Vagina (tissue), 2 donors: ENCODE measurements at places on chromosomes 5 and 9. TPM values are rescaled to one million over a fixed set of nuclear protein-coding genes. Genes with fewer than 3 reads are reported as not detected.

GRCh38 chr5:146254223-146254622 is 50.8 kb downstream of the RBM27 start:
- no peak for DNase-seq

- no peak for DNase-seq
Measured at GRCh38 chr5:170811719-170812118, 28.2 kb downstream of the GABRP start.

- DNase-seq, result no peak
Measured at GRCh38 chr9:21567926-21568325, 85.8 kb upstream of the IFNE start.

DNA sequence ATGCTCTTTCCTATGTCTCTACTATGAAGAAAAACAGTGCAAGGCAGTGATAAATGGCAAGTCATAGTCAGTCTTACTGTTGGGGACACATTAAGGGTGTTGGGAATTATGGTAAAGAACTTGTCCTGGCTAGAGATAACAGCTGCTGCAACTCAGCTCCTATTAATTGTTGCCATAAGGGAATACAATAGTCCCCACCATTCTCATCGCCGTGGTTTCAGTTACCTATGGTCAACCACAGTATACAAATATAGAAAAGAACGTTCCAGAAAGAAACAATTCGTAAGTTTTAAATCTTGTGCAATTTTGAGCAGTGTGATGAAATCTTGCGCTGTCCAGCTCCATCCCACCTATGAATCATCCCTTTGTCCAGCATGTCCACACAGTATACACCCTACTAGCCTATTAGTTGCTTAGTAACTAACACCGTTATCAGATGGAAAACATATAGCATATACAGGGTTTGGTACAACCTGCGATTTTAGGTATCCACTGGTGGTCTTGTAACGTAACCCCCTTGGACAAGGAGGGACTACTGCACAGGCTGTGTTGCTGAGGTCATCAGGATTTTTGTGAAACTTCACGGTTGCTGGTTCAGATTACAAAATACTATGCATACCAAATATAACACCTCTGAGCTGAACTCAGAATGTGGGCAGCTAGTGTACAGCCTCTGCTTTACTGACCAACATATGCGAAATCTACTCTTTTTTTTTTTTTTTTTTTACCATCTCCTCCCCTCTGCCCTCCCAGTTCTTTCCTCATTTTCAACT is 53.5 kb downstream of the ZFR start:
- DNase-seq, result no peak

- DNase-seq, result no peak
Measured at GRCh38 chr5:160161626-160162025, 42.4 kb upstream of the PWWP2A start.

- DNase-seq, result no peak
Measured at GRCh38 chr9:125254231-125254630, 7.4 kb upstream of the GAPVD1 start.

GRCh38 chr5:149060325-149060724 is 2.5 kb downstream of the SH3TC2 start:
- no peak for DNase-seq

- DNase-seq, result no peak
Measured at GRCh38 chr5:140424135-140424534, 22.5 kb downstream of the ANKHD1 start.

DNA sequence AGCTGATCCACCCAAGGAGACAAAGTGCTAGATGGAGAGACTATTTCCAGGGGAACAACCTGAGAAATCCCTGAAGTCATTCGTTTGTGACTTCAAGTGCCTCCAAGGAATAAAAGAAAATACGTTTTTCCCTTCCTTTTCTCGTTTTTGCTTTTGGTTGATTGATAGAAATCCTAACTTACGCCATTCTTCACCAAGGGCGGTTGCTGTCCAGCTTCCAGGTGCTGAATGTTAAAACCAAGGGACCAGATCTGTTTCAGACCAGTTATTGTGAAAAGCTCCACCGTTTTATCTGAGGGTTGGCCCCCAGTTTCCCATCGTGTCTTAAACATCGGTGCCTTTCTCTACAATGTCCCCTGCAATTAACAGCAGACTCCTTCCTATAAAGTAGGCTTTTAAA is 600.7 kb upstream of the SGCD start:
- DNase-seq, result no peak

- DNase-seq, result no peak
Measured at GRCh38 chr9:91907484-91908292, 42.3 kb downstream of the ROR2 start.

DNA sequence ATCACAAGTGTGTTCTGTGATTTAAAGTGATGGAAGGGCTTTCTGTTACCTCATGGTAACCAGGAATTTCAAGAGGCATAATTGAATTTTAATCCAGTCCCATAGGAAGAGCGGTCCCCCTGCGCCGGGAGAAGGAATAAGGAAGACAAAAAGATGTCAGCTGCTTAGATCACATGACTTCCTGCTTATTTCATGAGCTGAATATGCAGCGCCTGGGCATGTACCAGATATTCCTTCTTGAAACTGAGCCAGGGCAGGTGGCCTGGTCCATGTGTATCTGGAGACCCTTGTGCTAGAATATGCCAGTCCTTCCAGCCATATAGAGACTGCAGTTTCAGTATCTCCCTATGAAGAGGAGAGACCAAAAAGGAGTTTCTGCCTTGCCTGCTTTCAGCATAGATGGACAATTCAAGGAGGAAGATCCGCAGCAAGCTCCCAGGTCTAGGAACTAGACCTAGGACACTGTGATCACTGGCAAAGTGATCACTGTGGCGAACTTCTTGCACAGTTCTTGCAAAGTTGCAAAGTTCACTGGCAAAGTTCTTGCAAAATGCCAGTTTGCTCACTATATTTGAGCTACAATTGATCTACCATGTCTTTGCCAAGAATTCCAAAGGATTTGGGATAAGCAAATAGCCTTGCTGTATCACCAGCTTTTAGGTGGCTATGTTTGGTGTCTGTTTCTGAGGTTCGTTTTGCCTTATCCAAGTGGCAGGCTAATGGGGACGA is 102.9 kb upstream of the PHYKPL start:
- DNase-seq, result no peak

DNA sequence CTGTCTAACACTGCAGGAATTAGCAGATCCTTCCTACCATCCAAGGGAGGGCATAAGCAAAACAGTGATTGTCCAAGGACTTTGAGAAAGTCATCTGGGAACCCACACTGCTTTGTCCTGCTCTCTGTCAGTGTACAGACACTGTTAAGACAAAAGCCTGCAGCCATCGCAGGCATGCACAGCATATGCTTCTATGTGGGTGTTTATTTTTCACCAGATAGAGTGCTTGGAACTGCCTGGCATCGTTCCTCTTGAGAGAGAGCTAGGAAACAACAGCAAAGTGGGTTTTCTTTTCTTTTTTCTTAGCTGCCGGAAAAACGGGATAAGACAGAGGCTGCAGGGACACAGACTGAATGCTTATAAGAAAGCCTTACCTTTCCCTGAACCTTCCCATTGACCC is 212.3 kb downstream of the ICE1 start:
- DNase-seq, result no peak

DNA sequence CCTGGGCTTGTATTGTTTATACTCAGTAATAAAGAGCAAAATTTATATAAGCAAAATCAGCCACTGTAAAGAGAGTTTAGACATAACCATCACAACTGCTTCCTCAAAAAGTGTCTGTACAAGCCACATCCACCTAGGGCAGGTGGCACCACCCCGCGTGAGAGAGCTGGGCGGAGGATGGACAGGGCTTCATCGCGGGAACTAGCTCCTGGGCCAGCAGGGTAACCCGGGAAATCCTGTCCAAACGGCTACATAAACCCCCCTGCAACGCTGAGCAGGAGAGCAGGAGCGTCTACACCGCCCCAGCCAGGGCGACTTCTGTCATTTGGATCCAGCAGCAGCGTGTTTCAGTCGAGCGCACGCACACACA is 1.3 kb downstream of the SLC6A3 start:
- no peak for DNase-seq

DNA sequence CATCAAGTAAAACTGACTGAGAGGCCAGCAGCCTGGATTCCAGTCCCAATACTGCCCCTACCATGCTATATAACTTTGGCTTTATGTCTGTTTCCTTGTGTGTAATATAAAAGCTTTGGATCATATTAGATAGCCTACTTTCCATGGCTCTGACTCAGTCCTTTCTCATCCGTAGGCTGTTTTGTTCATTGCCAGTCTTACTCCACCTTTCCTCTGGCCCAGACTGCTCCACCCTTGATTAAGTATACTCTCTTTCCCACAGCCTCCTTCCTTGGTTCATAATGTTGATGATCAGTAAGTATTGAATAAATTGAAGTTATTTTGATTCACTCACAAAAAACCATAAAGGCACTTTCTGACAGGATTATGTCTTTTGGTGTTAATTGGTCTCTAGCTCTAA is 1.5 kb upstream of the MRPS30 start:
- no peak for DNase-seq

GRCh38 chr9:109251080-109251775 is 69.6 kb downstream of the EPB41L4B start:
- DNase-seq, result no peak

GRCh38 chr9:3271581-3271980 is 254.2 kb downstream of the RFX3 start:
- no peak for DNase-seq

GRCh38 chr5:6730807-6731206 is 17.6 kb downstream of the TENT4A start:
- no peak for DNase-seq

DNA sequence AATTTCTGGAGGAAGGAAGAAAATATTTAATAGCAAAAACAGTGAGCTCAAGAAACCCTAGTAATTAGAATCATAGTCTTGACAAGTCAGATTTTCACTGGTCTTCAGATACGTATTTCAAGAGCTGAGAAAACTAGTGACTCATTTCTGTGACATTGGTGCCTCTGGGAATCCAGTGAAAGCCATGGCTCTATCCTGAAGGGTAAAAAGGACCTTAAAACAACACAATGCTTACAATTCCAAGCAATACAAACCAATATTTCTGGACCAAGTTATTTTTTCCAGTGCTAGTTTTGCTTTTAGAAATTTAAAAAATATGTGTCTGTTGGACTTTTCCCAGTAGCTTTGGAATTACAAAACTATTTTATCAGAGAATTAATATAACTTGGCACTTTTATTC is 140.3 kb downstream of the LPAR1 start:
- DNase-seq, result no peak

DNA sequence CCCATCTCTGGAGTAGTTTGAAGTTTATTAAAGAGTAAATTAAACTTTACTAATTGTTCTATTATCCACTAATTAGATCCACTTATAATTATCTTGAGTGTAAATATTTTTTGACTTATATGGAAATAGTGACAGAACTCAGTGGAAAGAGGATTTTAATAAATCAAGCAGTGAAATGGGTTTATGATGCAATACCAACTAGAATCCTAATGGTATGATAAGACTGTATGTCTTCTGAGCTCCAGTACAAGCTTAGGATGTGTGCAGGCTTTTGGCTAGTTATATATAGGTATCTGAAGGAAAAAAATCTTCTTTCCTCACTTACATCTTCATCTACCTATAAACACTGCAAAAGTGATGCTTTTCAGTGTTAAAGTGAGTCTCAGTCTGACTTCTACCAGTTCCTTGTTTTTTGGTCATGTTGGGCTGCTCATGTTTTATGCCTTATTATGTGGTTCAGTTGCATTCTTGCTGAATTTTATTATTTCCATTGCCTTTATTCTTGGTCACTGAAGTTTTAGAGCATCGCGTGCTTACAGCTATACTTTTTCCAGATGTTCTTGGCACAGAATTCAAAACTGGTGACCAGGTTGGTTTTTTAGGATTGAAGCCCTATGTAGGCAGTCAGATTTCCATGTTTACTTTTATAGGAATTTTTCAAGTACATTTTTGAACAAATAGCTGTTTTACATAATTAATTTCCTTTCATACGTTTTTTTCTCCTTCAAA is 30.5 kb downstream of the XRCC4 start:
- DNase-seq, result no peak

GRCh38 chr9:35560625-35561337 is 44.3 kb upstream of the TESK1 start:
- DNase-seq, result no peak

GRCh38 chr5:15463231-15463980 is 36.6 kb upstream of the FBXL7 start:
- no peak for DNase-seq

DNA sequence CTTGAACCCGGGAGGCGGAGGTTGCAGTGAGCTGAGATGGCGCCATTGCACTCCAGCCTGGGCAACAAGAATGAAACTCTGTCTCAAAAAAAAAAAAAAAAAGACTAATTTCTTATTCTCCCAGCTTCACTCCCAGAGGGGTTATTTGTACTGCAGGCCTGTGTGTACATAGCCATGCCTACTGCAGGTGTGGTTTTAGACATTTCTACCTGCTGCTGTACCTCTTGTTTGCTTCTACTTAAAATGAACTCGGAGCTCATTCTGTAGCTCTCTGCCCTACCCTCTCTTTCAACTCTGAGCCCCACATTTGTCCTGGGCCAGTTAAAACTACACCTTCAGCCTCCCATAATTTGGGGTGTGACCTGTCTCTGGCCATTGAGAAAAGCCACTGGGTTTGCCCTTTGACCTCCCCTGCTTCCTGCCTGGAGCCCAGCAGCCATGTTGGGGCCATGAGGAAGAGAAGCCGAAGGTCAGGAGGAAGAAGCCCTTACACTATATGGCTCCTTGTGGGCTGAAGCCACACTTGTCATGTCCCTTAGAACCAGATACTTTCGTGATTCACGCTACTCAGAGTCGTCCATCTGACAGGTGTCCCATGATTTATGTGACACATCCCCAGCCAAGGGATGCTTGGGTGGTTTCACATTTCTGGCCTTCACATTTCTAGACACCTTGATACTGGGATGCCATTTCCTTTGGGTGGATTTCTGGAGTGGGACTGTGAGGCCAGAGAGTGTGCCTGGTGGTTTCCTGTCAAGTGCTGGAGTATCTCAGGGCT is 9.4 kb upstream of the CARD19 start:
- peak; percentile 62 for DNase-seq

GRCh38 chr5:175677571-175677970 is 19.7 kb downstream of the HRH2 start:
- no peak for DNase-seq

Gene CYLC2
- total RNA-seq, result not detected

Gene SARDH
- total RNA-seq, result 2.0 TPM

Gene PTPRD
- total RNA-seq, result 10.3 TPM

Gene COL23A1
- total RNA-seq, result 3.7 TPM

Gene NMUR2
- total RNA-seq, result not detected

Gene SLC34A1
- total RNA-seq, result not detected

Gene FAM13B
- 44.2 TPM for total RNA-seq

Gene TAF11L5
- not detected for total RNA-seq

Gene ZNF367
- total RNA-seq, result 0.74 TPM

Gene PLPPR1
- total RNA-seq, result not detected

Gene APBA1
- 13.3 TPM for total RNA-seq

Gene SPINK6
- not detected for total RNA-seq

Gene ZDHHC11
- 5.6 TPM for total RNA-seq

Gene CD274
- 2.2 TPM for total RNA-seq

Gene DNAJB5
- 6.9 TPM for total RNA-seq
